Type B pancreatic cell (in vitro differentiated cells): ENCODE measurements at places on chromosomes 13 and 19.

- DNase-seq: no peak
These were observed 37.7 kb downstream of the SLC6A16 start for GRCh38 chr19:49287141-49287770.

DNA sequence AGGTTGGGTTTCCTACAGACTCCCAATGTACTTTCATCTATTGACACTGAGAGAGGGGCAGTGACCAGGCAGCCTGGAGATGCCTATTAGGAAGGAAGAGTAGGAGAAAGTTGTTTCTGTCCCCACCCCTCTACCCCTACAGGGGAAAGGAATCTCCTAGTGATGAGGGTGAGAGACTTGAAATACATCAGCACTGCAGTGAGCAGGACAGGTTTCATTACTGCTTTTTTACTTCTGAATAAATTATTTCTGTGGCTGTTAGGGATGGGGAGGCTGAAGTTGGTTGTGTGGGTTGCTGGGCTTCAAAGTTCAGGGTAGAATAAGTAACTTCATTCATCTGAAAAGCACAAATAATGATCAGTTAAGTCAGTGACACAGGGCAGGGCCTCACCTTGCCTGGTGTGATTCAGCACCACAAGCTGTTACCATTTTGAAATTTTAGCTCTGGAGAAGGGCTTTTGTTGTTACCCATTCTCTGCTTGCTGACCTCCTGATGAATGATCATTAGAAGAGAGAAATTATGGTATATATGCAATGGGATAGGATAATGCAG is 19.3 kb downstream of the CEACAM1 start:
- peak; percentile 20 for DNase-seq

- peak; percentile 89 for DNase-seq
These were observed at the start of gene KCTD12 for GRCh38 chr13:76886292-76887075. Gene KCTD12, minus strand, starts transcription at chr13:76886405. Its CDS starts 257 bp downstream, at chr13:76886148.

- no peak for DNase-seq
These were observed 24.8 kb downstream of the HIF3A start for GRCh38 chr19:46321653-46322052.

DNA sequence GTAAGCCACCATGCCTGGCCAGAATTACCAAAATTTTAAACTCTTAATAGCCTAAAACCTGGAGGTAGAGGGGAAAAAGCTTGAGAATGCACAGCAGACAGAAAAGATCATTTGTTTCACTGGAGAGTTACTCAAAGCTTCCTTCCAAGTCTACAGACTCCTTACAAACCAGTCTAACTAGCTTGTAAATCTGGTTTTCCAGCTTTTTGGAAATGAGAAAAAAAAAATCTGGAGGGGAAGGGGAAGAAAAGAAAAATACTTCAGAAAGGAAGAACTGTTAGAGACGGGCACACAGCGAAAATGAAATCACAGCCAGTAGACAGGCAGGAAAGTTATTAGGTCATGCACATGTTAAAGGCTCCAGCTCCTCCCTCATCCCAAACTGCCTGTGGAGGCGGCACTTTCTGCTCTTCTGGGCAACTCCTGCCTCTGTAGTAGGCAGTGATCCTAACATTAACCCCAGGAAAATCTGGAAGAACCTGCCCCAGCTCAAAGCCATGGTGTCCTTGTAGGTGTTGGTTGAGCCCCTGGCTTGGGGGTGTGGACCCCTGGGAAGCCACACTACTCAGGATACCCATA is 17.3 kb downstream of the PARP4 start:
- no peak for DNase-seq

DNA sequence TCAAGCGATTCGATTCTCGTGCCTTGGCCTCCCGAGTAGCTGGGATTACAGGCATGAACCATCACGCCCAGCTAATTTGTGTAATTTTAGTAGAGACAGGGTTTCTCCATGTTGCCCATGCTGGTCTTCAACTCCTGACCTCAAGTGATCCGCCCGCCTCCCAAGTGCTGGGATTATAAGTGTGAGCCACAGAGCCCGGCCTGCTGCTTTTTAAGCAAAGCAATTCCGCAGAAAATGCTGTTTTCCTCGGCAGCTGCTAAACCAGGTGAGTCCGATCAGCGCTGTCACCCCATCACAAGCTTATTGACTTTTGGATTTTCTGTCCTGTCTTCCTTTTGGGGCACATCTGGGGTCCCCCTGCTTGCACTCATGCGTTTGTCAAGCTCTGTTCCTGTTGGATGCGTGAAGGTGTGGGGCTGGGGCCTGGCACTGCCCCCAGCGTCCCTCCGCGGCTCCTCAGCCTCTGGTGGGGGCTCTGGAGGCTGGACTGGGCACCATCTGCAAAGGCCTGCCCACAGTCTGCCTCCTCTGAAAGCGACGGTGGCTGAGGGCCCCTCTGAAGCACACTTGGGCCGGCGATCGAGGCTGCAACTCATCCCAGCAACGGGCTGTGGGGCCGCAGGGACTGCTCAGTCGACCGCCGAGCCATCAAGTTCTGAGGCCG is 25.7 kb downstream of the CEBPG start:
- DNase-seq: no peak

GRCh38 chr19:41888926-41889325 is 5.9 kb downstream of the ARHGEF1 start:
- no peak for DNase-seq

- no peak for DNase-seq
These were observed 29.7 kb downstream of the NKPD1 start for GRCh38 chr19:45130888-45131615.

DNA sequence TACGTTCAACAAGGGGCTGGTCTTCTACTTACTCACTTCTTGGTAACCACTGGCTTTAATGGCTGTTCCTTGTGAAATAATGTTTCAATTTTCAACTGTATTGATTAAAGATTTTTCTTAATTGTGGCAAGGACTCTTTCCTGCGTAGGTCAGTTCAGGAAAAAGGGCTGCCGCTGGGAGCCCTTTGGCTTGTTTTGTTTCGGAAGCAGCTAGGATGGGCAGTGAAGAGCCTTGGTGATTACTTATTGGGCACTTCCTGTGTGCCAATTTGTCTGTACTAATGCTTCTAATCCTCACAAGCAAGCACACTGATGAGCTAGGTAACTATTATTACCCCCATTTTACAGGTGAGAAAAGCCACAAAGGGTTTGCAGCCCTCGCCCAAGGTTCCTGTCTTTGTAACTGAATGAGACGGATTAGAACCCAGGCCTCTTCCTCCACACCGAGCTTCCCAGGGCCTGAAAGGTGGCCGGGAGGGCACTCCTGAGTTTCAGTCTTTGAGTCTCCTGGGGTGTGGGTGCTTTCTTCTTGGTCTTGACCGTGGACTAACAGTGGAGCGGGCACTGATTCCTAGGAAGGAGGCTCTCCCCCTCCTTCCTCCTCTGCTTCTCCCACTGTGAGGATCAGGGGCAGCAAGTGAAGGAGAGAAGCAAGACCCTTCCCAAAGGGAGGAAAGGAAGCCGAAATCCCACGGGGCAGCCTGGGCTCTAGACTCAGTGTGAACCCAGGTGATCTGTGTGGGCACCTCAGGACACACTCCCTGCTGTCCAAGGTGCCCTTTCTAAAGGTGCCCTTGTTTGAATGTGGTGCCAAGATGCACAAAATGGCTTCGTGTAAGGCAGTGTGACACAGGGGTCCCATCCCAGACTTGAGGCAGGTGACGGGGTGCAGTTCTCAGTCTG is 3.7 kb downstream of the COL4A2 start:
- peak; percentile 45 for DNase-seq

DNA sequence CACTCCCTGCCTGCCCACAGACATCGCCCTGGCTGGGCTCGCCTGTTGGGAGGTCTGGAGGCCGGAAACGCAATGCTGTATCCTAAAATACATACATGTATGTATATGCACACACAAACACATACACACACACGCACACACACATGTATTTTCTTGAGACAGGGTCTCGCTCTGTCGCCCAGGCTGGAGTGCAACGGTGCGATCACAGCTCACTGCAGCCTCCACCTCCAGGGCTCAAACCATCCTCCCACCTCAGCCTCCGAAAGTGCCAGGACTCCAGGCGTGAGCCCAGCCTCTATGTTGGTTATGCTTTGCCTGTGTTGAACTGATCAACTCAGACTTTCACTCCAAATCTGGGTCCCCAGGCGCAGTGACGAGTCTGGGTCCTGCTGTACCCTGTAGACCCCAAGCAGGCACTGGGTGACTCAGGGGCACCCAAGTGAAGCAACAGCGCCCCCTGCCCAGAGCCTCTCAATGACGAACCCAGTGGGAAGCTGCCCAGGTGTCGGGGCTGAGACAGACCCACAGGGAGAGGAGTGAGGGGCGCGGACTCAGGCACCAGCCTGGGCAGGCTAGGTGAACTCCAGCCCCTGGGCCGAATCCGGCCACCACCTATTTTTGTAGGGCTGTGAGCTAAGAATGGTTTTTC is 27.4 kb upstream of the CACTIN start:
- DNase-seq: no peak

- no peak for DNase-seq
These were observed 29.1 kb upstream of the PCDH9 start for GRCh38 chr13:67259208-67259607.

GRCh38 chr13:28753208-28753892 is 34.6 kb upstream of the SLC46A3 start:
- DNase-seq: no peak

- DNase-seq: no peak
These were observed 13.3 kb downstream of the APOC1 start for GRCh38 chr19:44927746-44928145.

DNA sequence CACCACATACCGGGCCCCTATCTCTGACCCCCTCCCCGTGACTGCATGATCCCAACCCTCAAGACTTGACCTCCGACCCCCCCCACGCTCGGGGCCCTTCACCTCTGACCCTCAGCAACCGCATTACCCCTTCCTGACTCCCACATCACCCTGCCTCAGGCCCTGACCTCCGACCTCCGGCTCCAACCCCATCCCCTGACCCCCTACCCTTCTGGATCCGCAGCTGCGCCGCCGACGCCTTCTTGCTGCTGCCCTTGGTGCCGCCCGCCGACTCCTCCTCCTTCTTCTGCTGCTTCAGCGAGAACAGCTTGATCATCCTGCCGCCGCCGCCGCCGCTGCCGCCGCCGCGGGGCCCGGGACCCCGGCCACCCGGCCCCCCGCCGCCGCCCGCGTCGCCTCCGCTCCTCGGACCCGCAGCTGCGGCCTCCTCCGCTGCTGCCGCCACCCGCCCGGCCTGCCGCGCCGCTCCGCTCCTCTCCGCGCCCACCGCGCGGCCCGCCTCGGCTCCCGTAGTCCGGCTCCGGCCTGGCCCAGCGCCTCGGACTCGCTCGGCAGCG is at the start of gene UBE2M:
Gene UBE2M (minus strand): TSS at position 546 of the 557 bp plus-strand sequence. CDS start 230 bp downstream, at position 316.
- no peak for DNase-seq

DNA sequence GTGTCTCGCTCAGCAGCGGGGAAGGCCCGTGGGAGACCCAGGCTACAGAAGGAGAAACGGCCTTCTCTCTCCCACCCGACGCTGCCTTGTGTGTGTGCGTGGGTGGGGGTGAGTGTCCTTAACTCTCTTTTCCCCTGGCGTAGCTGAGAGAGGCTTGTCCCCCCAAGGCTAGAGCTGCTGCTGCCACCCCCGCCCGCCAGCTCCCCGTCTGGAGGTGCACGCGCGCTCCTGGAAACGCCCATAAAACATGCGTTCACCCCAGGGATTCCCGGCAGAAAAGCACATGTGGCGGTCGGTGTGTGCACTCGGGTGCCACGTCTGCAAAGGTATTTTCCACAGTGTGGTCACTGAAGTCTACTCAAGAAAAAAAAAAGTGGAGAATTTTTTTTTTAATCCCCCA is 36.1 kb downstream of the GADD45B start:
- DNase-seq: no peak

GRCh38 chr19:33905937-33906577 is 109.4 kb downstream of the KCTD15 start:
- peak; percentile 78 for DNase-seq

DNA sequence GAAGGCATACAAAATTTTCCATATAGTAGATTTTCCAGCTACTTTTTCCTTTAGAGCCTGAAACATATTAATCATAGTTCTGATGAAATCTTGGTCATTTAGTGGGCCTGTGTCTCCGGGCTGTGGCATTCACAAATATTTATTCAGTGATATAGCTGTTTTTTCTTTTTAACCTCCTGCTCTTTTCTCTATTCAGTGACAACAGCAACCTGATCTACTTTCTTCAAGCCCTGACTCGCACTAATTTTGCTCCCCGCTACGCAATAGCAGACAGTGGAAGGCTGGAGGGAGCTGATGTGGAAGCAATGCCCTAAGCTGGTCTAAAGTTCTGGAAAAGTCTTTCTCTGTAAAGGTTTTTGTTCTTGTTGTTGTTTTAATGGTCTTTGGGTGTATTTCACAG is 289.7 kb downstream of the SLITRK6 start:
- no peak for DNase-seq

DNA sequence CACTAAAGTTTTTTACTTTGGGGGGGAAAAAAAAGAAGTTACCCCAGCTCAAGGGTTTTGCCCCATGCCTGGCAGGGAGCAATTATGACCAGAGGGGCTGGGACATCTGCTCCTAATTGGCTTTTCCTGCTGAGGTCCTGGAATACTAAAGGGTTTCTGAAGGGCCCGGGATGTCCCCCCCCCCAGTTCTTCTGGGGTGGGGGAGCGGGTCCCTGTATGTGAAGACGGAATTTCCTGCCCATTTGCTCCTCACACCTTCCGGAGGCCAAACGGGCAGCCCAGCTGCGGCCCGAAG is 1.1 kb upstream of the DLL3 start:
- DNase-seq: no peak
